ENCODE measurements at places on chromosomes 1 and 21.

DNA sequence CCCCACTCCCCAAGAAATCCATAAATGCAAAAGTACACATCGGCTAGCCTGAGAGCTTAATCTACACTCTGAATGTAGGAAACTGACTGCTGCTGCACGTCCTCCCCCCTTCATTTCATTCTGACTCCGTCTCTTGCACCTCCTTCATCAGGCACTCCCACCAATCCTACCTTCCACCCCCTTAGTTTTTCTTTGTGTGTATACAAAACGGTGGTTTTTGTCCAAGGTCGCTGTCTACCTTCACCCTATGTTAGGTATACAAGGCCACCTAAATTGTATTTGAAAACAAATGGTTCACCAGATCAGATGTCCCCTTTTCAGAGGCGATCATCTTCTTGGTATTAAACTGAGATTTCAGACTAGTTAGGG is 1.9 kb downstream of the WDR26 start:
- DNase-seq, result no peak

DNA sequence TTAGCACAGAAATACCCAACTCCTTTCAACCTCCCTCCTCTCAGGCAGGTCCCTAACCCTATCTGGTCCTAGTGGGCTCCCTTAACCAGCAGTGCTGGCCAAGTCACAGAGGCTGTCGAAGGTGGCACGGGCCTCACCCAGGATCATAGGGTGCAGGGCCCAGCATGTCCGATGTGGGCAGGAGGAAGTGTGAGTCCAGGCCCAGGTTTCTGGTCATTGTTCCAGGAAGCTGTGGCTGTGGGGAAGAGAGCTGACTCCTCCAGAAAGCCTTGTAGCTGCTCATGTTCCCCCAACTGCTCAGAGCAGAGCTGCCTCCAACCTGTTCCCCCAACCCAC is 2.4 kb downstream of the CCDC17 start:
- peak; percentile 50 for DNase-seq

DNA sequence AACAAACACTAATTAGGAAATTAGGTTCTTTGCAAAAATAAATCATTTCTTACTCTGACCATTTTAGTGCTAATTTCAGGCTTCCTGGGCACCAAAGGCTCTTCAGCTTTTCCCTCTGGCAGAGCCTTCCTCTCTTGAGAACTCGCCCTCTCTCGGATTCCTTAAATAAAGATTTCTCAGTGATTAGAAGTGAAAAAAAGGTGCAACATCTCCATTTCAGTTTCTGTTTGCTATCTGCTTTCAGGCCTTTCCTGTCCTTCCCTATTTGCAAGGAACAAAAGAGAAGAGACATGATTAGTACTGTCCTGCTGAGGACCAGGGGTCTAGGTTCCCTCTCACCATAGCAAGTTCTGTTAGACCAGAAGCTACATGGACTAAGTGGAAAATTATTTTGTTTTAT is 27.8 kb upstream of the CACYBP start:
- DNase-seq, result no peak

DNA sequence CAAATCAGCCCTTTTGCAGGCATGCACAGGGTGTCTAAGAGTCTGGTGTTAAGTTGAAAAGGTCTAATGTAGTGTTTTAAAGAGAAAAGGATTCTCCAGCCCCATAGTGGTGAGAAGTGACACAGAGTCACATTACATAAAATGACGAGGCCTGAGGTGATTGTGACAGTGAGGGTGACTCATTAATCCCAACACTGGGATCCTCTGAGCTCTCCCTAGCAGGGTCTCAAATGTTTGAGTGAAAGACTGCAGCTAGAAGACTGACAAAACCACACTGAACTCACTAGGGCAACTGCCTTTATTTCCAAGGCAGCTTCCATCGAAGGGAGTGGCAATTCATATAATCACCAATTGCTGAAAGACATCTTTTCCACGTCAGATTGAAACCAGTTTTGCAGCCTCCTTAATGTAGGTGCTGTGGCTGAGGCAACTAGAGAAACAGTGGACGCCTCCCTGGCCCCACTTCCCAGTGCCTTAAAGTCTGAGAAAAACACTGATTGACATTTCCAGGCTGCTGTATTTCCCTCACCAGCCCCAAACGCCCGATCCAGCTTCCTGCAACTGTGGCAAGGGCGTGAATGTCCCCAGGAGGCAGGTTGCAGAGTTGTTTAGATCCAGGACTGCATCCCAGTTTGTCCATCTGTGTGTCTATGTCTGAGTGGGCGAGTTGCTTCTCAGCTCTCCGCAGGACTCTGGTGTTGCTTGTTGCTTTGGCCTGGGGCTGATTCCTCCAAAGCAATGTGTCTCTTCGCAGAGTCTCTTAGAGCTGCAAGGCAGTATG is 81.4 kb downstream of the RUNX1 start:
- no peak for DNase-seq

GRCh38 chr21:44549525-44550211 is 1.6 kb downstream of the KRTAP10-2 start:
- DNase-seq, result no peak

DNA sequence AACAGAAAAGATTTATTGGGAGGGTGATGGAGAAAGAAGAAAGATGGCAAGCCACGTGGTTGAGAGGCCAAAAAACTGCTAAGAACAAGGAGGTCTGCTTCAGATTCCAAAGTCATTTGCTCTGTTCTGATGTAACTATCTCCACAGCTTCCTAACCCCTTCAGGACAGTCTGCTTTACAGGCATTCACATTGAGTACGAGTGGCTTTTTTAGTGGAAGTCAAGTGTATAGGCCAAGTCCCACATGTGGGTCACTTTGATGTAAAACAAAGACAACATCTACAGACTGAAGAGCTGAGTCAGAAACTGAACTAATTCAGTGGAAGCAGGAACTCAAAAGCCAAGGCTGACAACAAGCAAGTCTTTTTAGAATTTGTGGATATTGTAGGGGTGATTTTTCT is 128.7 kb upstream of the F3 start:
- DNase-seq, result no peak

DNA sequence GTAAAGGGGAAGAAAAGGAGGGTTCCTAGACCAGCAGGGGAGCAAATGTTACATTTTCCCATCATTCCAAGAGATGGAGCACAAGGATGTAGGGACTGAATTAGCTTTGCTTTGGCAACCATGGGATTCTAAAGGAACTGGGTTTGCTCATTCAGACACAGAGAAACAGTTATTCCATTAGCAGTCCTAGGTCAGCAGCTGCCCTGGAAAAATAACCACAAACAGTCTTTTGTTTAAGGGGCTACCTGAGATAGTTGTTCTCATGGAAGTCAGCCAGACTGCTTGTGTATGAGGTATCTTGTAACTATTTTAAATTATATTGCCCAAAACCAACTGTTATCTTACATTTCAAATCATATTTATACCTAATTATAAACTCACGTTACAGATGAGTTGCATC is 58.4 kb upstream of the VCAM1 start:
- no peak for DNase-seq

- DNase-seq, result no peak
Measured at GRCh38 chr1:36159614-36160387, 3.8 kb downstream of the MAP7D1 start.

DNA sequence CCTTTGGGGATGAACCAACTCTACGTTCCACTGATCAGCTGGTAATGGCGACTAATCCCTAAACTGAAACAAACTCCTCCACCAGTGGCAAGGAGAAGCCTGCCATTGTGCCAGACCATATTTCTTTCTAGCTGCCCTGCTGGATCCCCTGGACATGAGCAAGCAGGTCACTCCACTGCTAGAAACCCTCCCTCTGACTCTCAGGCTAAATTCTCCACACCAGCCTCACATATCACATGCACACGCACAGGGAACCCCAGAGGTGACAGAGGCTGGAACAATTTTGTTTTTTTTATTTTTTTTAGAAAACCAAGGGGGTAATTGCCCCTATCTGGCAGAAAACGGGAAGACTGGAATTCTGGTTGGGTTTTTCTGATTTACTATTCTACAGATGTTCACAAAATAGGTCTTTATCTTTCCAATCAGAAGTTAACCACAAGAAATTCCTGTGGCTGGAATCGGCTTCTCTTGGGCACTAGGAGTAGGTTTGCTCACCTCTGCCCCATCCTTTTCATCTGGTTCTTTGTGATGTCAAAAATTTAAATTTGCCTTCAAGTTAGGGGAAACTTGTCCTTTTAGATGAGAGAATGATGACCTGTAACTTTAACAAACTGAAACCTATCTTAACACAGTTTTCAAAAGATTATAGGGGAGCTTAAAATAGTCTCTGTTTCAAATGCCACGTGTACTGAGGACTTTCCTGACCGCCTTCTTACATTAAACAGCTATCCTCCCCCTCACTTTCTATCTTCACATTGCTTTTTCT is 258.1 kb downstream of the SDCCAG8 start:
- no peak for DNase-seq

GRCh38 chr1:61244114-61244513 is 161.8 kb downstream of the NFIA start:
- no peak for DNase-seq

DNA sequence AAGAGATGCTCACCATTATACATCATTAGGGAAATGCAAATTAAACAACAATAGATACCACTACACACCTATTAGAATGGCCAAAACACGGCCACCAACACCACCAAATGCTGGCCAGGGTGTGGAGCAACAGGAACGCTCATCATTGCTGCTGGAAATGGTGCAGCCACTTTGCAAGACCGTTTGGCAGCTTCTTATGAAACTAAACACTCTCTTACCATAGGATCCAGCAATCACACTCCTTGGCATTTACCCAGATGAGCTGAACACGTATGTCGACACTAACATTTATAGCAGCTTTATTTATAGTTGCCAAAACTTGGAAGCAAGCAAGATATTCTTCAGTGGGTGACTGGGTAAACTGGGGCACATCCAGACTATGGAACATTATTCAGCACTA is 28.9 kb upstream of the ADARB1 start:
- DNase-seq, result no peak

GRCh38 chr21:44931137-44931500 is 8.7 kb upstream of the SLX9 start:
- DNase-seq, result no peak

GRCh38 chr21:28458446-28458845 is 534.2 kb downstream of the LTN1 start:
- DNase-seq, result no peak

GRCh38 chr1:66140072-66140471 is 347.4 kb downstream of the PDE4B start:
- no peak for DNase-seq

GRCh38 chr1:171488190-171488929 is 3.0 kb downstream of the PRRC2C start:
- DNase-seq, result no peak

- DNase-seq, result no peak
Measured at GRCh38 chr21:44275041-44275440, 10.6 kb upstream of the AIRE start.

DNA sequence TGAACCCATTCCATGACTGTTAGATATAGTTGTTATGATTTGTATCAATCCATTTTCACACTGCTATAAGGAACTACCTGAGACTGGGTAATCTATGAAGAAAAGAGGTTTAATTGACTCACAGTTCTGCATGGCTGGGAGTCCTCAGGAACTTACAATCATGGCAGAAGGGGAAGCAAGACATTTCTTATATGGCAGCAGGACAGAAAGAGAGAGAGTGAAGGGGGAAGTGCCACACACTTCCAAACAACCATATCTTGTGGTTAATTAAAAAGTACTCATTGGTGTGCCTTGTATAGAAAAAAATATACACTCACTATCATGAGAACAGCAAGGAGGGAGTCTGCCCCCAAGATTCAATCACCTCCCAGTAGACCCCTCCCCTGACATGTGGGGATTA is 137.6 kb upstream of the NBPF11 start:
- no peak for DNase-seq

- DNase-seq, result no peak
Measured at GRCh38 chr21:18228060-18228739, 16.4 kb upstream of the CHODL start.

DNA sequence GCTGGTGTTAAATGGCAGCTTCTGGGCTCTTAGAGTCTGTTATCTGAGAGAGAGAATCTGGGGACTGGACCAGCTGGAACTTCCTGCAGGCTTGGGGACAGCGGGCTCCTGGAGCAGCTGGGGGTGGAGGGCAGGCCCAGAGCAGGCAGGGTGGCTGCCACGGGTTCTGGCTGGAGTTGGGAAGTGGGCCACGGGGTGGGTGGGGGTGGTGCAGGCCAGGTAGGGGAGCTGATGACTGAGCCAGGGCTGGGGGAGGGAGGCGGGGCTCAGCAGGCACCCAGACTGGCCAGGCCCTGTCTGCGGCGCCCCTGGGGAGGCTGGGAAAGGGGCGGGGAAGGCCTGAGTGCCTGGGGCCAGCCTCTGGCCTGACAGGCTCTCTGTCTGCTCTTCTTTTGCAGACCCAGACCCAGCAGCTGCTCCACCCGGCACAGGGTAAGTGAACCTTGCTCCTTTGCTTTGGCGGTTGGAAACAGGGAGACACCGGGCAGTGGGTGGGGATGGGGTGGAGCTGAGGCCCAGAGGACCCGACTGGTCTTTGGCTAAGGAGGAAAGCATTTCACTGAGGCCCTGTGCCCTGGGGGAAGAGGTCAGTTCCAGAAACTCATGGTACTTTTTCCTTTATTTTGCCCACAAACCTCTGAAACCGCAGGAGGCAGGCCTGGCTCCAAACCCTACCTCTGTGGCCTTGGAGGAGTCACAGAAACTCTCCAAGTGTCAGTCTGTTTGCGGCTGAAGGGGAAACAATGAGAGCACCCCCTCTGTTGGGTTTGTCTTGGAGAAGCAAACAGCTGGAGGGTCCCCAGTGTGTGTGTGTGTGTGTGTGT is 48.8 kb downstream of the ARHGEF10L start:
- DNase-seq, result no peak

DNA sequence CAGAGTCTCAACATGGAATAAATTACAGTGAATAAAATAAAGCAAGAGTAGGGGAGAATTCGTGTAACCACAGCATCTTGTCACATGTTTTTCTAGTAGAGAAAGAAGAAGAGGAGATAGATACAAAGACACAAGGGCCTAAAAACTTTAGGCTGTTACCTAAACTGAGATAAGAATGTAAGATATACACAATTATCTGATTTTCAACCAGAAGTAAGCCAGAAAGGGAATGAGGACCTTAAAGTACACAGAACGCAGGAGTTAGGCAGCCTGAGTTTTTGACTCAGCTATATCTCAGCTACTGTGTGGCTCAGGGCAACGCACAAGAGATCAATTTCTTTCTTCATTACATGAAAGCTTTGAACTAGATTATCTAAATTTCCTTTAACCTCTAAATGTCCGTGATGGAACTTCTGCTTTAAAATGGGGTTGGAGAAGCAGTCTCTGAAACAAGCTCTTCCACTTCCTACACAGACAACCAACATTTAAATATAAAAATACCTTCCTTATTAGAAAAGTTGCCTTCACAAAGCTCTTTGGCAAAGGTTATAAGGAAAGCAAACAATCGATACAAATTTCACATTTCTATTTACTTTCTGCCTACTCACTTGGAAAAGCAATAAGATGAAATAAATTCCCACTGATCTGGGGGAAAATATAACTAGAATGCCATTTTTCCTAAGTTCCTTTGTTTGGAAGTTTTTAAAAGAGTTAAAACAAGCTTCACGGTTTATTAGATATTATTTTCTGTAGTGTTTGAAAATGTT is 5.2 kb upstream of the RGS13 start:
- DNase-seq, result no peak

DNA sequence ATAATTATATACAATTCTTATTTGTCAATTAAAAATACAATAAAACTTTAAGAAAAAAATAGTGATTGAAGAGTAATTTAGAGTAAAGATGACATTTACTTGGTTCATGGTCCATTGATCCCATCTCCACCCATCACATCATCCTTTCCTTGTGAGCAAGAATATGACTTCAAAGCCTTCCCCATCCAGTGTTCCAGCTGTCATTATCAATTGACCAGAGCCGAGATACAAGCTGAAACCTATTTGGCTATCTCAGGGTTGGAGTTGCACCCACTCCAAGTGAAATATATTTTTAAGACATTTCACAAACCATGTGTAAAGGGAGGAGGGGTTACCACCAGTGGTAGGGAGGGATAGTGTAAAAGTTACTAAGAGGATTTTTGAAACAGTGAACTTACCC is 428.9 kb upstream of the C1orf87 start:
- no peak for DNase-seq

Data from kidney capillary endothelial cell (primary cell).